ENCODE measurements at places on chromosomes 12 and 14.
A peak's percentile ranks its signal among the peaks of the same experiment; 100 is the strongest.

- DNase-seq, result no peak
Measured at GRCh38 chr12:92464911-92465310, 237.9 kb upstream of the PLEKHG7 start.

- DNase-seq, result no peak
Measured at GRCh38 chr12:76341436-76342030, 6.7 kb downstream of the BBS10 start.

- no peak for DNase-seq
Measured at GRCh38 chr12:45008211-45008610, 42.7 kb downstream of the DBX2 start.

DNA sequence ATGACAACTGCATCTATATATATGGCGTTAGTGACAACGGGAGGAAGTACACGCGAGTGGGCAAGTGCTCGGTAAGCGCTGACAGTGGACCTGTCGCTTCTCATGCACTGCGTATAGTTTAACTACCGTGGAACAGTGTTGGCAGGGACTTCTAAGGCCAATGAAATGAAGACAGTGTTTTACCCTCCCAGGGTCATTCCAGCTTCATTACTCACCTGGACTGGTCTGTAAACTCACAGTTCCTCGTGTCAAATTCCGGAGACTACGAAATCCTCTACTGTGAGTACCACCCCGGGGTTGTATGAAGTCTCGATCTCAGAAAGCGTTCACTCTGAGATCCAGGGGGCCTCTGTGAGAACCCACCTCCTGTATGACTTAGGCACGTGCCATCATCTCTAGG, 129.2 kb upstream of the EVL start:
- no peak for DNase-seq

GRCh38 chr12:7152818-7153217, 22.6 kb downstream of the CLSTN3 start:
- no peak for DNase-seq

GRCh38 chr14:68539241-68539737, 253.6 kb downstream of the ZFP36L1 start:
- DNase-seq, result no peak

- no peak for DNase-seq
Measured at GRCh38 chr12:21989819-21990412, 48.7 kb upstream of the ABCC9 start.

DNA sequence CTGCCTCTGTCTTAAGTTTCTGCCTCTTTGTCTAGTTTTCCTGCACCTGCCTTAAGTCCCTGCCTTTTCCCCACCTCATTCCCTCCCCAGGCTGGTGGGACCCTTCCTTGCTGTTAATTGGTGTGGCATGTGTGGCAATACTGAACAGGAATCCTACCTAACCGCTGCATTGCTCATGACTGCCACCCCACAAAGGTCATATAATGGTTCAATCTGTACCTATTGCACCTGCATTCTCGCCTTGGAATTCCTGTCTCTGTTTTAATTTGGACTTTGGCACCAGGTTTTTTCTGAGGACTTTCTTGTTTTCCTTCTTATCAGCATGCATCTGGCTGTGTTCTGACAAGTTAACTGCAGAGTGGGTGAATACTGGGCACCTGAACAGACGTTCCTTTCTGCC, 966.2 kb upstream of the TMEM132C start:
- no peak for DNase-seq

DNA sequence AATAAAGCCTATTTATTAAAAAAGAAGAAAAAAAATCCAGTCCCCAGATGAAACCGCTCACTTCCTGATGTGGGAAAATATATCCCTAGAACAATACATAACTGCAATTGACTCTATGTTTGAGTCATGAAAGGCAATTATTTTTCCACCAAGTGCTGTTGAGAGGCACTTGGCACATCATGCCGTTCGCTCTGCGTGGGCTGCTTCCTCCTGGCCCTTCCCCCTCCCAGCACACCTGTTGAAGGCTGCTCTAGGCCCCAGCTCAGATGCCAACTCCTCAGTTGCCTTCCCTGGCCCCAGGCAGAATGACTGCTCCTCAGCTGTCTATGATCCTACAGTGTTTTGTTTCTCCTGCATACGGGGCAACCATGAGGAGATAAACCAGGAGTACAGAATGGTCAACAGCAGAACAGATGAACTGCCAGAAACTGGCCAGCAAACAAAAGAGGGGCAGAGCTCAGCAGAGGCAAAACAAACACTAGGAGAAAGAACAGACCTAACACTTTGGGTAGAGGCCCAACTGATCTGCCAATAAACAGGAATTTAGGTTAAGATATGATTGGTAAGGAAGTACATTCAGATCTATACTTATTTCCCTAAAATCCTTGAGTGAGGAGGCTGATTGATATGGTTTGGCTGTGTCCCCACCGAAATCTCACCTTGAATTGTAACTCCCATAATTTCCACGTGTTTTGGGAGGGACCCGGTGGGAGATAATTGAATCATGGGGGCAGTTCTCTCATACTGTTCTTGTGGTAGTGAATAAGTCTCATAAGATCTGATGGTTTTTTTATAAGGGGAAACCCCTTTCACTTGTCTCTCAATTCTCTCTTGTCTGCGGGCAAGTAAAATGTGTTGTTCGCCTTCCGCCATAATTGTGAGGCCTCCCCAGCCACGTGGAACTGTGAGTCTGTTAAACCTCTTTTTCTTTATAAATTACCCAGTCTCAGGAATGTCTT, 58.6 kb downstream of the SLC38A1 start:
- peak; percentile 52 for DNase-seq

- no peak for DNase-seq
Measured at GRCh38 chr12:12195516-12195915, 71.3 kb downstream of the LRP6 start.

GRCh38 chr12:128111333-128111732, 155.6 kb upstream of the TMEM132C start:
- DNase-seq, result no peak

GRCh38 chr12:114852976-114853529, 169.1 kb upstream of the TBX3 start:
- no peak for DNase-seq

Measured in T-helper 1 cell (primary cell).